Activated T-cell treated with anti-CD3 and anti-CD28 coated beads, Interleukin-2, amount 50 U/mL, for 24 hours (primary cell): ENCODE measurements at places on chromosomes 3 and 15.

GRCh38 chr15:68515371-68516095 is 63.3 kb upstream of the CORO2B start:
- no peak for DNase-seq

DNA sequence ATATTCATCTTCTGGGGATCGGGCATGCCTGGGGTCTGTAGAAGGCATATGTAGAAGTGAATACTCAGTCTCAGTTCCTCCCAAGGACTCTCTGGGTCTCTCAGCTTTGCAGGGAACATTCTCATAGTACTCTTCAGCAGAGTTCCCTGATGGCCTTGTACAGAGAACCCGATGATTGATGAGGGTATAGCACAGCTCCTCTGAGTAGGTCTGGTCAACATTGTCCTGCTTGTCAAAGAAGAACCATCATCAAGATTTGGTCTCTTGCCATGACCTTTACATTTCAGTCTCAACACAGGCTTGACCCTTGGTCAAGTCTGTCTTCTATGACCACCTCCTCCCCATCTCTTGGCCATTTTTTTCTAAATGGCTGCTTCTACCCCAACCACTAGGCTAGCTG is 9.5 kb downstream of the GCSAM start:
- DNase-seq: no peak

- DNase-seq: peak; percentile 63
Measured at GRCh38 chr15:67134067-67134838, 68.9 kb downstream of the SMAD3 start.

GRCh38 chr3:66406163-66406562 is 94.7 kb downstream of the LRIG1 start:
- no peak for DNase-seq

DNA sequence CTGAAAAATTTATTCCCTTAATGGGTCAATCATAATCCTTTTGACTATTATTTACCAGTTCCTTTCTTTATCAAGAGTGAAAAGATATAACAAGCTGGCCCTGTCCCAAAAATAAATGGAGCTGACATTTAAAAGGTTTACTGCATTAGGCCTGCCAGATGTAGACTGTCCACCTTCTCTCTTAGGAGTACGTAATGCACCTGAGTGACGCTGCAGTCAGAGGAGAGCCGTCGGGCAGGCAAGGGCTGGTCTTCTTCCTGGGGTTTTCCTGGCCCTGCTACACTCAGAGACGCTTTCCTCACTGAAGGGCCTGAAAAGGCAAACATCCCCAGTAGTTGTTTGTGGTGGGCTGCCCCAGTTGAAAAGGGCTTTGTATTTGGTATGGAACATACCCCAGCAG is 27.6 kb downstream of the NEK4 start:
- no peak for DNase-seq

GRCh38 chr3:50502584-50503423 is 630 bp downstream of the CACNA2D2 start:
- peak; percentile 50 for DNase-seq

DNA sequence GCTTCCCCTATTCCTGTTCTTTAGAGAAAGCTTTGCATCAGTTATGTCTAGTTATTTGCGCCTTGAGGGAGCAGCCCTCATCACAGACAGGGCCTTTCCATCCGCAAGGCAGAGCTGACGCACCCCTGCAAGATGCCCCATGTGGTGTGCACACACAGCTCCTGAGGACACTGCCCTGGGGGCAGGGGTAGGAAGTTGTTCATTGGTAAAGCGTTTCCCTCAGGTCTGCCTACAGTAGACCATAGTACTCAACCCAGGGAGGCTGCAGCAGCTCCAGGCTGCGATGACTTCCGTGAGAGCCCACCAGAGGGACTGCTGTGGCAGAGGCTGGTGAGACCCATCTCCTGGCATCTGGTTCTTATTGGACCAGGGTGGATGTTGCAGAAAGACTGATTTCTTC is 55.1 kb upstream of the PLXNA1 start:
- no peak for DNase-seq

DNA sequence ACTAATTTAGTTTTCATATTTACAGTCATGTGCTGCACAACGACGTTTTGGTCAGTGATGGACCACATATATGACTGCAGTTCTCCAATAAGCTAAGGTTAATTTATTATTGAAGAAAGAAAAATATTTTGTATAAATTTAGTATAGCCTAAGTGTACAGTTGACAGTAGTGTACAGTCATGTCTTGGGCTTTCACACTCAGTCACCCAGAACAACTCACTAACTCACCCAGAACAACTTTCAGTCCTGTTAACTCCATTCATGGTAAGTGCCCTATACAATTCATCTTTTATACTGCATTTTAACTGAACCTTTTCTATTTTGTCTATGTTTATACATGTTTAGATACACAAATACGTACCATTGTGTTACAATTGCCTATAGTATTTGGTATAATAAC is 3.8 kb upstream of the GABRR3 start:
- DNase-seq: no peak

GRCh38 chr3:124887177-124887931 is at the start of gene ITGB5:
Gene ITGB5 (minus strand): TSS chr3:124887365. CDS start chr3:124887000, 365 bp downstream.
- DNase-seq: peak; percentile 59

DNA sequence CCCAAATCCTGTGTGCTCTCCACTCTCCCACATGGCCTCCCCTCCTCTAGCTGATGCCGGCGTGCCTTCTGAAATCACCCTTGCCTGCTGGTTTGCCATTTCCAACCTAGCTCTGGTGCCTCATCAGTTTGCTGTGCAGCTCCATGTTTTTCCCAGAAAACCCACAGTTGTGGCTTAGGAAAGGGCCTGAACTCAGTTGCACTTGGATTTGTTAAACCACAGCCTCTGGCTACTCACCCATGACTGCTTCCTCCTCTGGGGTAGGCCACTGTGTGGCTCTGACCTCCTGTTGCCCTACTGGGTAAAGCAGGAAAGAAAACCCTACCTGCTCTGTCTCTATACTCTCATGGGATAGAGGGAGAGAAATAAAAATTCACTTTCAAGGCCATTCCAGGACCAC is 97.3 kb downstream of the DAPK2 start:
- DNase-seq: no peak

DNA sequence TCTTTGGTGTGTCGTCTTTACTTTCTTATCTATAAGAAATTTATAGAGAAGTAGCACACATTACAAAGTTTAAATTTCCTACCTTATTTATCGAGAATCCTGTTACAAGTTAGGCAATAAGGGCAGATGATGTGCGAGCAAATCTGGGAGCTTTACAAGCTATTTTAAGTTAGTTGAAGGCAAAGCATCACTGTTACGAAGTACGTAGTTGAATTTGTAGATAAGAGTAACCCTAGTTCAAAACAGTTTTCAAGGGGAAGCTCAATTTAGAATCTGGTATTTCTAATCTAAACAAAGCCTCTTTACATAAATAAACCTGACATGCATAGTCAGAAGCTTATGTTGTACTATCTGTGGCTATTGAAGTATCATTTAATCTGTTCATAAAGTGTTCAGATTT is 8.4 kb downstream of the KBTBD8 start:
- DNase-seq: no peak

GRCh38 chr3:116474032-116474780 is 28.9 kb upstream of the LSAMP start:
- no peak for DNase-seq

DNA sequence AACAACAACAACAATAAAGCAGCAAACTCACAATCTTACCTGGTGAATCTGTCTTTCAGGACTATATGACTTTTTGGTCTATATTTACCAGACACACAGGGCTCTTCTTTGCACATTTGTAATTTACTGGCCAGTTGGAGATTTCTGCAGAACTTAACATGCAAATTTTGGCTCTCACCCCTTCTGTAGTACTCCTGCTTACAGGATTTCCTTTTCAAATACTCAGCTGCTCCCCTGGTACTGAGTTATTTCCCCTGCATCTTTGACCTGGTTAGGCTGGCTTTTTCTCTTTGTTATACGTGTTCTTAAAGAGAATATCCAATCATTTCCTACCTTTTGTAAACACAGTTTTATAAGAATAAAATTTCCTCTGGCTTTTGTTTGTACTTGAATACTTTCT is 228.0 kb downstream of the MBNL1 start:
- DNase-seq: no peak

DNA sequence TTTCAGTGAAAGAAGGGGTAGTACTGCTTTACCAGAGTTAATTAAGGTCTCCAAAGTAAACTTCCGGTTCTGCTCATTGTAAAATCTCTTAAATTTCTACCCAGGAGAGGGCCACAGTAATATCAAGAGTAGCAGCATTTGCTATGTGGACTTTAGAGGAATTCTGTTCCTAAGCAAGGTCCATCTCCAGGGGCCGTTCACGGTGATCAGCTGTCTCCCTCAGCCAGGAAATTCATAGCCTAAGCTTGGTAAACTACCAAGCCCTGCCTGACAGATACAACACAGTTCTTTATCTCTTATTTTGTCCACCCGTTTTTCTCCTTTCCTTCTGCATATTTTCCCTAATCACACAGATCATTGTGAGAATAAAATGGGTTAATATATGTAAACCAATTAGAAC is 2.3 kb downstream of the DUT start:
- no peak for DNase-seq

DNA sequence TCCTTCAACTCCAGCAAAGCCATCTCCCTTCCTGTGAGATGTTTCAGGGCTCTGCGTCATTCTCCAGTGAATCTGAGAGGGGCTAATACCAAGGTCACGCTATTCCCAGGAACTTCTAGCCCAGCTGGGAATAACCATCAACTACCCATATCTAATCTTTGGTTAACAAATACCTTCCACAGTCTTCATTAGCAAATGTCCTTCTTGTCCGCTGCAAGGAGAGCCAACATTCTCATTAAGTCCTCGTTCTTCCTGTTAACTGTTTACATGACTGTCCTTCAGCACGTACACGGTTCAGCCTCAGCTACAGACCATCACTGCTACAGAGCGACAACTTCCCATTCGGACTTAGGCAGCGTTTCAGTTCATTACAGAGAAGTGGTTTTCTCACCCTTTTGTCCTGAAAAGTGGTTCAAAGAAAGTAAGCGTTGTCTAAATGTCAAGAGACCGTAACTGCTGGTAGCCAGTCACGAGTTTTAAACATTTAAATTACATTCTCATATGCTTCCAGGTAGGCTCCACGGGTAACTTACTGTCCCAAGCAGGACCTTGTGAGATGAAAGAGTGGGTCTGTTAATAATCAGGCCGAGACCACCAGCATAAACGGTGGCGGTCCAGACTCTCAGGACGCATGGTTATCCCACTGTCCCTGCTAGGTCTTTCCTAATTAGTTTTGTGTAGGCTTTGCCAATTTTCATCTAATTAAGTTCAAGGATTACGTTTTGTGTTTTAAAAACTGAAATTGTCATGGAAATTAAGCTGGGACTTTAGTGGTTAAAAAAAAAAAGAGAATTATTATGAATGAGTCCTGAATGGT is 63.8 kb downstream of the CHSY1 start:
- DNase-seq: no peak

- DNase-seq: no peak
Measured at GRCh38 chr3:120274739-120275167, 10.3 kb downstream of the GPR156 start.

DNA sequence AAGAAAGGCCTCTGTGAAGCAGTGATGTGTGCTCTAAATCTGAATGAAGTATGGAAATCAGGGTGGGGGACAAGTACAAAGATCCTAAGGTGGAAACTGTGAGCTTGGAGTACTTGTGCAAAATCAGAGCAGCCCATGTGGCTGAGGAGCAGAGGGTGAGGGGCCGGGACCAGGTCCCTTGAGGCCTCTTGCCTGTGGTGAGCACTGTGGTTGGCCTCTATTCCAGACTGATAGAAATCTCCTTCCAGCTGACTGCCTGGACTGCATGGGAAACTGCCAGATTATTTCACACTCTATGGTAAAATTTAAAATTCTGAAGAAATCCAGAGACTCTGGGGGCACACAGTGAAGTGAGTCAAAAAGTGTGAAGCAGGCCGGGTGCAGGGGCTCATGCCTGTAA is 81.4 kb downstream of the TM4SF4 start:
- no peak for DNase-seq

DNA sequence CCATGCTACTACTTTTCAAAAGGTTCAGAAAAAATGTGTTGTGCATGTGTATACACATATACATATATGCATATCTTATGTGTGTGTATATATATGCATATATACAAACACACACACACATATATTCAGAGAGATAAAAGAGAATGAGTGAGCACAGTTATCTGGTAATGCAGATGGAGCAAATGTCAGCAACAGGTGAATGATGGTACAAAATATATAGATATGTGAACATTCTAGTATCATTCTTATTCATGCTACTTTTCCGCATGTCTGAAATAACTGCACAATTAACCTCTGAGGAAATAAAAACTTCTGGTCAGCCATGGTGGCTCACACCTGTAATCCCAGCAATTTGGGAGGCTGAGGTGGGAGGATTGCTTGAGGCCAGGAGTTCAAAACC is 222.6 kb upstream of the NANOGP8 start:
- no peak for DNase-seq

DNA sequence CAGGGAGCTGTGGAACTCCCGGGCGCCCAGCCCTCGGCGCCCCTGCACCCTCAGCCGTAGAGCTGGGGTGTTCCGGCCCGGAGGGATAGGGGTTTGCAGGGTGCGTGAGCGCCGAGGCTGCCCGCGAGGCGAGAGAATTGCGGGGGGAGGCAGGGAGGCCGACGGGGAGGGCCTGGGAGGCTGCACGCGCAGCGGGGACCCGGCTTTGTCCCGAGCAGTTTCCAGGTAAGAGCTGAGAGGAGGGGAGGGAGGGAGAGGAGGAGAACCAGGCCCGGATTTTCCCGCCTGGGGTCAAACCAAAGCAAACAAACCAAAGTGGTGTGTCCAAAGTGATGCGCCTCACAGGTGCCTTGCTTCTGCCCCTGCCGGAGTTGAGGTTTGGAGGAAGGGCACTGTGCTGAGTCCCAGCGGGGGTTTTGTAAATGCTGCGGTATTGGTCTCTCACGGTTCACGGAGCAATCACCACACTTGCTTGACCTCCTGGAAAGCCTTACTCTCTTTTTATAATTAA is 146.4 kb downstream of the TJP1 start:
- DNase-seq: no peak

DNA sequence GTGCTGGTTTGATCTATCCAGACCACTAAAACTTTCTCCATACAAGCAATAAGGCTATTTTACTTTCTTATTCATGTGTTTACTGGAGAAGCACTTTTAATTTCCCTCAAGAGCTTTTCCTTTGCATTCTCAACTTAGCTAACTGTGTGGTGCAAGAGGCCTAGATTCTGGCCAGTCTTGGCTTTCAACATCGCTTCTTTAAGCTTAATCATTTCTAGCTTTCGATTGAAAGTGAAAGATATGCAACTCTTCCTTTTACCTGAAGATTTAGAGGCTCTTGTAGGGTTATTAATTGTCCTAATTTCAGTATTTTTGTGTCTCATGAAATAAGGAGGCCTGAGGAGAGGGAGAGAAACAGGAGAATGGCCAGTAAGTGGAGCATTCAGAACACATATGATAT is 234.8 kb upstream of the GADL1 start:
- no peak for DNase-seq

GRCh38 chr3:184275961-184276910 is at the start of gene ECE2:
Gene ECE2 (plus strand): TSS chr3:184276022. CDS start chr3:184276154, 132 bp downstream.
- no peak for DNase-seq

- no peak for DNase-seq
Measured at GRCh38 chr3:116112696-116113095, 332.6 kb downstream of the LSAMP start.
